Sigmoid colon (tissue), 7 donors: ENCODE measurements at places on chromosomes 5 and 9. TPM values are rescaled to one million over a fixed set of nuclear protein-coding genes. Genes with fewer than 3 reads are reported as not detected.

GRCh38 chr5:102511666-102512065, 12.9 kb upstream of the SLCO6A1 start:
- no peak for DNase-seq

- no peak for DNase-seq
Observed at GRCh38 chr9:8362250-8362649, 562.7 kb upstream of the DMAC1 start.

GRCh38 chr5:62779010-62779422, 200.4 kb downstream of the LRRC70 start:
- no peak for DNase-seq

- peak; percentile 65 for DNase-seq
Observed at GRCh38 chr9:136049491-136050265, 45.4 kb downstream of the NACC2 start.

- no peak for DNase-seq
Observed at GRCh38 chr5:87752362-87752761, 339.6 kb upstream of the CCNH start.

GRCh38 chr9:108325406-108325805, 530.4 kb downstream of the ACTL7B start:
- DNase-seq, result no peak

DNA sequence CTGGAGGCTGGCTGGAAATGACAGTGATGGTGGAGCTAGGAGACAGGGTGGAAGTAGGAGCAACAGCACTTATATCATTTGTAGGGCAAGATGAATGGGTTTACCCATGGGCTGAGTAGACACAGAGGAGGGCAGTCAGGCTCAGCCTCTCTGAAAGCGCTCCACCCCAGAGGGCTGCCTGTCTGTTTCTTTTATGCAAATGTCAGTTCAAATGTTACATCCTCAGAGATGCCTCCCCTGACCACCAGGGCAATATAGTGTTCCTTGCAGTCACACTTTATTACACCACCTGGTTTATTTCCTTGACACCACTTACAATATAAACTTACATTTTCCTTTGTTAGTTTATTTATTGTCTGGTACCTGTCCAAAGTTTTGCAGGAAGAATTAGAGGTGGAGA, 159.5 kb upstream of the IL12B start:
- DNase-seq, result no peak

The SLC35A4 gene
- total RNA-seq, result 19.3 TPM

The MORN5 gene
- total RNA-seq, result 34.3 TPM

GRCh38 chr5:35470866-35471265, 146.8 kb upstream of the SPEF2 start:
- no peak for DNase-seq

DNA sequence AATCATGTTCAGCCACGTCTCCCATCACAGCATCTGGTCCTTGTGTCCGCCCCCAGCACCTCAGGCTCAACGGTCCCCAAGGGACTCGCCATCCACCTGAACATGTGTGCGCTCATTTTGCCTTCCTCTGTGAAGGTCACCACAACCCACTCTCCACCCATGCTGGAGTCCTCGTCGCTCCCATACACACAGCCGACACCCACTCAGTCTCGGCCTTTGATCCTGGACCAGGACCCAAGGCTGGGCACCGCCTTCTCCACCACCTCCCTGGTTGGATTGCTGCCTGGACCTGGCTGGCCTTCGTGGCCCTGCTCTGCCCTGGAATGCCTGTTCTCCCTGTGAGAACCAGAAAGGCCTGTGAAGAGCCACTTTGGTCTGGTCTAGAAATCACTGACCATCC, 60.3 kb downstream of the UBE2QL1 start:
- no peak for DNase-seq

GRCh38 chr5:40578501-40579451, 100.9 kb upstream of the PTGER4 start:
- no peak for DNase-seq

- peak; percentile 76 for DNase-seq
Observed at GRCh38 chr5:73625944-73626811, at the start of gene ARHGEF28. Gene ARHGEF28 (plus strand): TSS chr5:73626196. CDS start chr5:73684852, 58,656 bp downstream.

GRCh38 chr5:177426566-177427210, at the start of gene GRK6:
Gene GRK6 (plus strand): TSS chr5:177426676. CDS start chr5:177426846, 170 bp downstream.
- peak; percentile 81 for DNase-seq

DNA sequence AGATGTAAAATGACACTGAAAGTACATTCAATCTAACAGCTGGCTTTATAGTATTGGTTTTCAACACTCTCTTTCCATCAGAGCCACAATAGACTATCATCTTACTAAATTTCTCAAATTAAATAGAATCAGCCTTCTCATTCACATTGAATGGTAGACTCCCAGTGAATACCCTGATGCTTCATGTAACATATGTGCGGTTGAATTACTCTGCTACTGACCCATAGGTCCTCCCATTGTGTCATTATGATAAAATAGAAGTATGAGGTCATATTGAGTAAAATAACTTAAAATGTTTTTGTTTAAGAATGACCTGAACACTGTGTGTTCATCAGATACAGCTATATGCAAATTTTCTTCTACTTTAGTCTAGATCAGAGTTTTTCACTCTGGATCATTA, 75.9 kb upstream of the ADAMTSL1 start:
- DNase-seq, result no peak

The FAXDC2 gene
- total RNA-seq, result 85.0 TPM

The SOX30 gene
- 0.55 TPM for total RNA-seq
